ENCODE measurements at places on chromosomes 3 and 15. TPM values are rescaled to one million over a fixed set of nuclear protein-coding genes. Genes with fewer than 3 reads are reported as not detected.

Gene ALPK3
- 64.6 TPM for total RNA-seq

Gene SERPINI2
- total RNA-seq, result 2.2 TPM

Gene MRPS25
- 28.3 TPM for total RNA-seq

Gene UMPS
- 47.1 TPM for total RNA-seq

Gene GXYLT2
- 47.7 TPM for total RNA-seq

Gene FRMD5
- 1.1 TPM for total RNA-seq

Gene ATP2B2
- total RNA-seq, result 5.7 TPM

Gene SKOR1
- 0.31 TPM for total RNA-seq

Gene FANCD2OS
- total RNA-seq, result not detected

Gene LNP1
- total RNA-seq, result 6.3 TPM

Gene SLC2A2
- not detected for total RNA-seq

Gene ACTRT3
- 1.7 TPM for total RNA-seq

Gene NDUFAF3
- total RNA-seq, result 54.2 TPM

Gene LRRC49
- 18.5 TPM for total RNA-seq

Gene EXD1
- total RNA-seq, result not detected

Gene CCDC12
- 28.6 TPM for total RNA-seq

Gene TEX264
- 37.6 TPM for total RNA-seq

Gene SPESP1
- 1.8 TPM for total RNA-seq

Gene TTC14
- 51.1 TPM for total RNA-seq

Gene SNX22
- 1.7 TPM for total RNA-seq

Gene SOX2
- 10.4 TPM for total RNA-seq

Gene GOLGA6L7
- total RNA-seq, result not detected

Gene CCDC54
- total RNA-seq, result not detected

Gene ONECUT1
- total RNA-seq, result not detected

Gene GABRA5
- total RNA-seq, result 0.62 TPM

Gene MAP1A
- 22.5 TPM for total RNA-seq

Gene CYP1A2
- not detected for total RNA-seq

Gene ATP10A
- total RNA-seq, result 6.5 TPM
